ENCODE measurements at places on chromosomes 7 and 10.

DNA sequence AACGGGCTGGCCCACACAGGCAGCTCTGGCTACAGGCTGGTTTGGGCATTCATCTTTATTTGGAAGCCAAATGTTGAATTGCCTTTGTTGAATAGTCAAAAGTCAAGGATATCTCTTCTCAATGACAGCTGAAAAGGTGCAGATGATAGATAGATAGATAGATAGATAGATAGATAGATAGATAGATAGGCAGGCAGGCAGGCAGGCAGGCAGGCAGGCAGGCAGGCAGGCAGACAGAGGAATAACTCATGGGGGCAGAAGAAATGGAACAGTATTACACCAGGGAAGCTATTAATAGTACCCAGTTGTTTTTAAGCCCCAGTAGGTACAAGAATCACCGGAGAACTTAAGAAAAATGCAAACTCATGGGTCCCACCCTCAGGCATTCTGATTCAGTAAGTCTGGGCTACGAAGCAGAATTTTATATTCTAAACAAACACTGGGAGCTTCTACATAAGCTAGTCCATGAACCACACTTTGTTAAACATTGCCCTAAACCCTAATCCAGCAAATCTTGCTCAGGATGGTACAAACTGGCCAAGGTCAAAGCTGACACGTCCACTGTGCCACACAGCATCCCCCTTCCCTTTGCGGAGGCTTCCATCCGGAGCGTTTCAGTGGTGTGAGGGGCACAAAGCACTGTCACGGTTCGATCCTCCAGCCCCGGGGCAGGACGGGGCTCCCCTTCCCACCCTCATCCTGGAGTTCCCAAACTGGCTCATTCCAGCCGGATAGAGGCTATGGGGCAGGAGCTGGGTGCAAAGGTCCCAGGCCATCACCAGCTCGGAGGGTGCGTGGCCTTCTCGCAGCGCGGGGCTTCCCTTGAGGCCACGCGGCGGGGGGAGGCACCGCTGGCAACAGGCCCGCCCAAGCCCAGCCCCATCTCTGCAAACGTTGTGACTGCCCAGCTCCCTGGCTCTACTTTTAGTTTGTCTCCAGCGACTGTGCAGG is 6.7 kb downstream of the PRKAG2 start:
- no peak for DNase-seq

DNA sequence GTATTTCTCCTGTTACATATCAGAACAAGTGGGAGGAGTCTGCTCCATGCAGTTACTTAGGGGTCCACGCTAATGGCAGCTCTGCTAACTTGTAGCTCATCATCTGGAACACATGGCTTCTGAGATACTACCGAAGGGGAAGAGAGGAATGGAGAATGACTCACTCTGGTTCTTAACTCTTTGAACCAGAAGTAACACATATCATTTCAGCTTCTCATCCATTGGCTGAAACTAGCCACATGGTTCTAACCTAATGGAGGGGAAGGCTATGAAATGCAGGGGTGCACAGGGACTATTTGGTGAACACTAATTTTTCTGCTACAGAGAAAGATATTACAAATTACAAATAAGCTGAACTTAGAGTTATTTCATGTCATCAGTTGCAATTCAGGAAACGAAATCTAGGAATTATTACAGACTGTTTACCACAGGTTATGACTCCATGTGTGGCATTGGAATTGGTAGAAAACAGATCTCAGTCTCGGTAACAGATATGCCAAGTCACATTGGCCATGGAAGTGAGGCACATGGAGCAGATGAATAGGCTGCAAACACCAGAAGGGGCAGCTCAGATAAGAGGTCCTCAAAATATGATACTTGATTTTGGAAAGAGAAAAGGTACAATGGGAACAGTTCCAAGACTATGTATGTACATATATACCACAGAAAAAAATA is 9.4 kb upstream of the KAT6B start:
- DNase-seq: no peak

- DNase-seq: no peak
These were observed 680 bp downstream of the C7orf57 start for GRCh38 chr7:48035967-48036478.

DNA sequence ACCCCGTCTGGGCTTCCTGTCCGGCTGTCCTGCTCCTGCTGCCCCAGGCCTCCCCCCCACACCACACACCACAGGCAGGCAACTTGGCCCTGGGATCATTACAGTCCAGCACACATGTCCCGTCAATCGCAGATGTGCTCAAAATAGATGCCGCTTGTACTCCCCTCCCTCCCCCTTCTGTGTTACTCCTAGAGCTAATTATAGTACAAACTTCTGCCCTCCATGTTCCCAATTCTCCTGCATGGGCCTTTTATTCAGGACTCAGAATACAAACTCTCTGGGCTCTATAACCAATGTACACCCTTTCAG is at the start of gene SYNPO2L:
SYNPO2L (minus strand) TSS at position 40 of the 309 bp plus-strand sequence. CDS start 107 bp downstream, outside the sequence.
- no peak for DNase-seq

GRCh38 chr7:10779465-10780399 is 193.9 kb upstream of the PHF14 start:
- no peak for DNase-seq

GRCh38 chr10:131573256-131573655 is 261.7 kb upstream of the TCERG1L start:
- peak; percentile 78 for DNase-seq

DNA sequence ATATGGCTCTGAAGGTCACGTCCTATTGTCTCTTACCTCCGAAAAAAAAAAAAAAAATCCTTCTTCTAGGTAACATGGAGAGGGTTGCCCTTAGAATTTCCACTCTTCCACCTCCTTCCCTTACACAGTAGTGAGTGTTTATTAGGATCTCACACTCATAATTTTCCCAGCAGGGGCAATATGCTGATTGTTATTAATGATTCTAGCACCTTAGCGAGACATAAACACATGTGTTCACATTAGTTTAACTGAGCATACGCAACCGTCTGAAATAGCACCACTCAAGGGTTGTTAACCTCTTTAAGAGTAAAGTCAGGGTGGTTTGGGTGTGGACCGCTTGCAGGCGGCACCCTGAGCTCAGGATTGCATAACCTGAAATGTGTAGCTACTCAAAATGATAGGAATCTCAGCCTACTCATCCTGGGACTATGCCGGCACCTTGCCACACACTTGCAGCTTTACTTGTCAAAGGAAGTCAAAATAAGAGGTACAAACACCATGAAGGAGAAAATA is 52.2 kb downstream of the CPEB3 start:
- DNase-seq: no peak

DNA sequence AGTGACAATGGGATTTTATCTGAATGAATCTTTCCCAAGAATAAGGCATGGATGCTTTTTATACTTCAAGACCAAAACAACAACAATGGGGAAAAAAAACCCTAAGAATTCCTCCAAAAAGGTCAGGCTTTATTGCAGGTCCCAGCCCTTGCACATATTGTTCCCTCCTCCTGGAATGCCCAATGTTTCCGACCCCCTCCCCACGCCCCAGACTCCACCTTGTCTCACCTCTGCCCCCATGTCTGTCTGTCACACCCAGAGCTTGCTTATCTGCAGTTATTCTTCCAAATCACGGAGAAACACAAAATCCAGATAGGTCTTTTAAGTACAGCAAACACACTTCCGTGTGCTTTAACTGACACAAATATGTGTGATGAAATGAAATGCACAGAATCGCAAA is 43.5 kb downstream of the ELMO1 start:
- no peak for DNase-seq

- DNase-seq: no peak
These were observed 199.0 kb downstream of the GPR37 start for GRCh38 chr7:124566583-124566982.

DNA sequence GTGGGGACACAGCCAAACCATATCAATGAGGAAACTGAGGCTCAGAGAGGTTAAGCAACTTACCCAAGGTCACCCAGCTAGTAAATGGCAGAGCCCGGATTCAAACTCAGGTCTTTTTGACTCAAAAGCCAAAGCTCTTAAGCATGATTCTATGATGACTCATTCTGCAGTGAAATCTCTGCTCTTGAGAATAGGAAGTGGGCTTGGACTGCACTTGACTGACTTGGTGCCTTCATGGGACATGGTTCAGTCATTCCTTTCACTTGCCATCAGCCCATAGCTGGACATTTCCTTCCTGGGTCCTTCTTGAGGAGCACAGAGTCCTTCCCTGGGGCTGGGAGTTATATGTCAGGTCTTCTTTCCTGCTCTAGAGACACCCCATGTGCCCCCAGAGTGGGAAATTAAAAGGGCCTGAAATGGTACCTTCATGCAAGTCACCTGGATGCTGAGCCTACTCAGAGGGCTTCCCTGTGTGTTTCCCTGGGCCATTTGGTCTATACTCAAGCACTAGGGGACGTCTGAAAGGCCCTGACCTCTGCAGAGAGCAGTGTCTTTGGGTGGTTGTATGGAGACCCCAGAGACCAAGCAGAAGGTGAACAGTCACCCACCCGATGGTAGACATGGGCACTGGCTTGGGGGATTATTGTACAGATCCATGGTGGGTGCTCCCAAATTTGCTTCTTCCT is 62.4 kb upstream of the SDK1 start:
- peak; percentile 45 for DNase-seq

- DNase-seq: no peak
These were observed 224.8 kb downstream of the FGFR2 start for GRCh38 chr10:121373411-121373810.

DNA sequence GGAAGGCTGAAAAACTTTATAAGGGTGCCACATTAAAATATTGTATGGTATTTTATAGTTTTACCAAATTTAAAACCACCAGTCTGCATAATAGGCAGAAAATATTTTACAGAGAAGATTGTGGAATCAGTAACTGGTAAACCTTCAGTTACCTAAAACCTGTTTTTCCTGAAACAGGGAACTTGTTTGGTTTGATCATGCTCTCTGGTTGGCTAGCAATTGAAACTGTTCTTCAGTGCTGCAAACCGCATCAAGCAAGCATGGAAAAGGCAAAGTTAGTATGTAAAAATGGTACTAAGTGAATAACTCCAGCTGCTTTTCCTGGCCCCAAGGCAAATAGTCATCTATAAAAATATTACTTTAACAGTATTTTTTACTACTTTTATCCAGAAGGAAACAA is 316.9 kb upstream of the LRRN3 start:
- DNase-seq: no peak

Measured in mesenteric fat pad (tissue), 1 donor.